Breast epithelium (tissue), 4 donors: ENCODE measurements at places on chromosomes 1 and 21. TPM values are rescaled to one million over a fixed set of nuclear protein-coding genes. Genes with fewer than 3 reads are reported as not detected.

DNA sequence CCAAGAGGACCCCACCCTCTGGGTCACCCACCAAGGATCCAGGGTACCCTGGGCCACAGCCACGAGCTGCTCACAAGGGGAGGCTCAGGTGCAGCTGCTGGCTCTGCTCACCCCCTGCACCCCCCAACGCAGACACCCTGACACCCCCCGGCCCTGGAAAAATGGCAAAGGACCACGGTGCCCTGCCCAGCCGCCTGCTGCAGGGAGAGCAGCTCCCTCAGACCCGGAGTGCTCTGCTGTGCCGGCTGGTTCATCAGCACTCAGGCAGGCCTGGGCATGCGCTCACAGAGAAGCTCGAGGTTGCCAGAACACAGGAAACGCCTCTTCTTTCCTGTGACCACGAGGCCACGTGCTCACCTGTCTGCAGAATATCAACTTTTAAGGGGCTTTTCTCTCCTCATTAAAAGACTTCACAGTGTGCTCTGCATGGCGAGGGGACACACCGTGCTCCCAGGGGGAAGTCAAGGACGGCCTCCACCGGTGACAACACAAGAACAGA lies 4.3 kb upstream of the C1QTNF12 start:
- no peak overlapping the region for H3K4me3 ChIP-seq
- H3K27me3 ChIP-seq = peaks cover 20% of the 10 kb centered on the region
- H3K27ac ChIP-seq = no peak overlapping the region
- peaks cover 10% of the 10 kb centered on the region for H3K36me3 ChIP-seq
- H3K4me1 ChIP-seq = no peaks in the 10 kb centered on the region
- DNase-seq = no peak

DNA sequence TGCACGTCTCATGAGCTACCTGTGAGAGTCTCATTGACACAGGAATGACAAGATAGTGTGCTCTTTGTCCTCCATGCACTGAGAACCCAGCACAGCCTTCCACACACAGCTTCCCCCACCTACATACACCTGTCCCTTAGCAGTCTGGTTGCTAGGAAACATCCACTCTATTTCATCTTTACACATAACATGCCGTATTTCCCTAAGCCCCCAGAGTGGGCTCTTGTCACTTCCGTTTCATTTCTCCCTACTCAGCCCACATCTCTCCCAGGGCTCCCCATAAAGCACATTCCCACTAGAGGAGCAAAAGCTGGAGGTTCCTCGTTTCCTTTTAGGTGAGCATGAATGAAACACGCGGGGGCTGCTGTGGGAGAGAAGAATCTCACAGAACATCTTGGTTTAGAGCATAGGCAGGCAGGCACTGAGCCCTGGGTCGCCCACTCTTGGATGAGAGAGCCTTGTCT lies 137.1 kb downstream of the ETS2 start:
- H3K4me3 ChIP-seq = no peak overlapping the region
- no peak for DNase-seq
- H3K27me3 ChIP-seq = no peaks in the 10 kb centered on the region
- H3K36me3 ChIP-seq = no peaks in the 10 kb centered on the region

INAVA gene
- 1.0 TPM for total RNA-seq

- H3K36me3 ChIP-seq = no peaks in the 10 kb centered on the region
- H3K27ac ChIP-seq = no peak overlapping the region
- H3K4me1 ChIP-seq = no peaks in the 10 kb centered on the region
- DNase-seq = no peak
Observed at GRCh38 chr21:42022906-42023305, 12.7 kb upstream of the ZBTB21 start.

SLFNL1 gene
- total RNA-seq = 0.66 TPM

- no peaks in the 10 kb centered on the region for H3K36me3 ChIP-seq
- H3K27ac ChIP-seq = no peak overlapping the region
- H3K4me1 ChIP-seq = no peaks in the 10 kb centered on the region
- H3K27me3 ChIP-seq = peaks cover 13% of the 10 kb centered on the region
- no peak for DNase-seq
Observed at GRCh38 chr1:4970532-4970931, 316.1 kb downstream of the AJAP1 start.
